ENCODE measurements at places on chromosomes 6 and 20.

- no peak for DNase-seq
Observed at GRCh38 chr20:48728042-48728825, 99.6 kb downstream of the PREX1 start.

DNA sequence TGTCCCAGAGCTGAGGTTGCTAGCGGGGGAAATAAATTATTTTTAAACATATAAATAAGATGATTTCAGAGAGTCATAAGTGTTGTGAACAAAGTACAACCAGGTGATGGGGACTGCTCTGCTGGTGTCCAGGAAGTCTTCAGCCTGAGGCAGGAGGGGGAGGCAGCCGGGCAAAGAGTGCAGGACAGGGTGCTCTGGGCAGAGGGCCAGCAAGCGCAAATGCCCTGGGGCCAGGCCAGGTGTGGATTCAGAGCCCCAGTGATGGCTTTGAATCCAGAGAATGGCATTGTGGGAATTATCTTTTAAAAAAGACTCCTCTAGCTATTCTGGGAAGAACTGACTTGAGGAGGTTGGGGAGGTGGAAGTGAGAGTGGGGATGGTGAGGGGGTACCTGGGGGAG, 1.6 kb downstream of the CLPSL1 start:
- DNase-seq: no peak

DNA sequence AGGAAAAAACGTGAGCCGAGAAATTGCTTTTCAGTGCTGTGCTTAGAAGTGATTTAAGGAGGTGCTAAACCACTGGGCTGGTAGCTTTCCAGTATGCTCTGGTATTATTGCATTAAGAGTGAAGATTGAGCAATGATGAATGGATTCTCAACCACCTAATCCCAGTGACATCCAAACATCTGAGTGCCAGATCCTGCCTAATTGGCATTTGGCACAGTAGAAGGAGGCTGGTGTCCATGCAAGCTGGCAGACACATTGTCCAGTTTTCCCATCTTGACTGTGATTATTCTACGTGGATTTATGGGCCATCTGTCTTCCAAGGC, 398.0 kb upstream of the PLCB4 start:
- DNase-seq: peak; percentile 91

- DNase-seq: no peak
Observed at GRCh38 chr6:133983099-133983939, 30.3 kb downstream of the TBPL1 start.

DNA sequence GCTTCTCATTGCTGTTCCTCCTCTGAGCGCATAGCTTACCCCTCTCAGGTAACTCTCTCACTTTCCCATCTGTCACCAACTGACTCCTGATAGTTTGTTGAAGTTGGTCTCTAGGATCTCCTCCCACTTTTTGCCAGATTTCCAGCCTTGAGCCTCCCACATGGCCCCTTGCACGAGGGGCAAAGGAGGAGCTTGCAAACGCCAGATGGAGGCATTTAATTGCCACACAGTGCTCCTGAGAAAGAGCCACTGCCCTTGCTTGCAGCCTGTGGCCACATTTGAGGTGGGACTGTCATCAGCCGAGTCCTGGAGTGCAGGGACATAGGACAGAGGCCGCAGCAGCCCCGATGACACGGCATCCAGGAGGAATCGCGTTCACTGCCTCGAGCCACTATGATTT, 348.7 kb downstream of the SMOC2 start:
- DNase-seq: no peak

GRCh38 chr20:10853176-10853575, 179.4 kb upstream of the JAG1 start:
- DNase-seq: no peak

- no peak for DNase-seq
Observed at GRCh38 chr20:52279706-52280105, 88.1 kb upstream of the ZFP64 start.

- no peak for DNase-seq
Observed at GRCh38 chr20:60288945-60289344, 330.7 kb downstream of the CDH26 start.

GRCh38 chr6:10202581-10202980, 212.3 kb downstream of the TFAP2A start:
- no peak for DNase-seq

DNA sequence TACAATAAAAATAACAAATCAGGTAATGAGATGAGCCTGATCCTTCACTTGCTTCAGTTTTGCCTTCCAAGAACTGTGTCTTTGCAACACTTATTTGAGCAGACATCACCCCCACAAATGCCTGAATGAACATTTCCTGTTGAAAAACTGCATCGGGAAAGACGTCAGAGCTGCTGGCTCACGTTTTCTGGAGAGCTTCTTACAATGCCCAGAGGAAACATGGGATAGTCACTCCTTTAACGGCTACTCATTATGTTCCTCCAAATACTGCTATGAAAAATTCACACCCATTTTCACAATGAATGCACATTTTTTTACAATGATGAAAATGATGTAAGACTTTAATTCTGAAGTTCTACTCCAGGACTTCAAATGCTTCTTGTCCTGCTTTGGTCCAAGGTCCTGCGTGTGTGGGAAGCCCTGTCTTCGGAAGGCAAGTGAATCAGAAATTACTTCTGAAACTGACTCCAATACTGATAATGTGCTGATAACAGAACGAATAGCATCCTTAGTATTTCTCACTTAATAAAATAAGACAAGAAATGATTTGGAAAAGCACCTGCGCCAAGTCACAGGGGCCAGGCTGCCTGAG, 238.0 kb downstream of the ANKRD60 start:
- peak; percentile 66 for DNase-seq

GRCh38 chr6:116465246-116465645, 4.1 kb downstream of the CALHM6 start:
- DNase-seq: no peak

- DNase-seq: no peak
Observed at GRCh38 chr6:33392595-33392948, 949 bp downstream of the KIFC1 start.

DNA sequence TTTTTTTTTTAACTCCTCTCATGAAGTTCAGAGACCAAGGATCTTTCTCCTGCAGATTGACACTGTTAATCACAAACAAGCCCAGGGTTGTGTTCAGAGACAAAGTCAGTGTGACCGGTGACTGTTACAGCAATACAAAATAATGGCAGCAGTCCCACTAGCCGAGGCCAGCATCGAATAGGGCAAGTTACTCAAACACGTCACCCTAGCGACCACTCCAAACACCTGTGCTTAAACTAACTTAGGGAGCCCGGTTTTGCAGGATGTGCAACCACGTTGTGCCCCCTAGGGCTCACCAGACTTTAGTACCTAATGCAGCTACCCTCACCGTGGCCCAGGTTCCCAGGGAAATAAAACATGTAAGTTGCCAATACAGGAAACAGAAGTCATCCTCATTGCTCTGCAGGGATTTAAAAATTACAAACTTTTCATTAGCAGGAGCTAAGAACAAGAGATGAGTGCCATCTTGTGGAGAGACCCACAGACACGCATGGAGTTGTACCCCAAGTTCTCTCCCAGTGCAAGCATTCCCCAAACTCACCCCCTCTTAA, 38.1 kb downstream of the FAM50B start:
- no peak for DNase-seq

DNA sequence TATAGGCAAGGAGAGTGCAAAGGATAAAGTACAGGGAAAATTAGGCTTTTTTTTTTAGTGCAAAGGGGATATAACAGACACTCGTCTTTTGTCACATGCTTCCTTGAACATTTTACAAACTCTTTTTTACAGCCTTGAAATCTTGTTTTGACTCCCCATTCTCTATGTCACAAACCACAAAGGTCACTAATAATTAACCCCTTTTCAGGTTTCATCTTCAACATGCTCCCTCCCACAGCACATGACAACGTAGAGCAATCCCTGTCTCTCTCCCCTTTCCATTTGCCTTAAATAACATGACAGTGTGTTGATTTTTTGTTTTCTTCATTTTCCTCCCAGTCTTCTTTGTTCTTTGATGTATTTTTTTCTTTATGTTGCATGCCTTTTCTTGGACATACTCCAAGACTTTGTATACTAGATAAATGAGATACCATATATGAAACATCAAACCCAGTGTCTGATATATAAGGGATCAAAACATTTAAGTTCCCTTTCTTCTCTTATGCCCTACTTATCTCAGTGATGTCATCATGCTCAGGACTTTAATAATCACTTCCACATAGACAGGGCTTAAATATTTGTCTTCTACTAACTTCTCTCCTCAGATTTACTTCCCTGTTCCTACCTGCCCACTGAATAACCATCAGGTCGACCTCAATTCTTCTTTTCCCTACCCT, 378.7 kb upstream of the HSF2 start:
- DNase-seq: no peak

DNA sequence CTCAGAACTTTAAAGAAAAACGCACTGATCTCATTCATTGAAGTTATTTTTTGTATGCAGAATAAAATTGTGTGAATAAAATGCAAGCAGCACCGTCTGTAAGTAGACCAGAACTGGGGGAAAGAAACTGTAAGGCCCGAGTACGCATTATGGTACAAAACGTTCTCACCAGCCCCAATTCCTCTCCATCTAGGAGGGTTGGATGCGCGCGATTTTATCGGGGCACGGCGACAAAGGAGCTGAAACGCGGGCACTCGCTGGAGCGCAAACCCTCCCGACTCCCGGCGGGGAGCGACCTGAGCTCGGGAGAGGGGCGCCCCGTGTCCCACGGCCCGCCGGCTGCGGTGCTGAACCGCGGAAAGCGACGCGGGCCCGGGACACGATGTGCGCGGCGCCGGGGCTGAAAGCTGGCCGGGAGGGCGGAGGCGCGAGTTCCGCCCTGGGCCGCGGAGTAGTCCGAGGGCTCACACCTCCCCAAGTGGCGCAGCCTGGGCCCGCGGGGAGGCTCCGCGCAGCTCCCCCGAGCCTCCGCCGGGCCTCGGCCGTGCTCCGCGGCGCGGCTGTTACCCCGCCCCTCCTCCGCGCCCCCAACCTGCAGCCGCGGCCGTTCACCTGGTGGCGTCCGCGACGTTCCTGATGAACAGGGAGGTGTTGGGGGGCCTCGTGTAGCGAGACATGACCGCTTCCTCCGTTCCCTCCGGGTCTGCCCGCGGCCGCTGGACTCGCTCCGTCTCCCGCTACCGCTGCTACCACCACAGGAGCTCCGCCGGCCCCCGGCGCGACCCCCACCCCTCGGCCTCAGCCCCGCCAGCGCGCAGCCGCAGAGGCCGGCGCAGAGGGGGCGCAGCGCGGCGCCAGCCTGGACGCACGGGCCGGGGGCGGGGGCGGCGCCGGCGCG, at the start of gene SRSF12:
SRSF12 (minus strand) TSS at position 861 of the 898 bp plus-strand sequence; CDS start at position 677, 184 bp downstream.
- no peak for DNase-seq

- peak; percentile 94 for DNase-seq
Observed at GRCh38 chr6:1479095-1479494, 89.7 kb downstream of the FOXF2 start.

DNA sequence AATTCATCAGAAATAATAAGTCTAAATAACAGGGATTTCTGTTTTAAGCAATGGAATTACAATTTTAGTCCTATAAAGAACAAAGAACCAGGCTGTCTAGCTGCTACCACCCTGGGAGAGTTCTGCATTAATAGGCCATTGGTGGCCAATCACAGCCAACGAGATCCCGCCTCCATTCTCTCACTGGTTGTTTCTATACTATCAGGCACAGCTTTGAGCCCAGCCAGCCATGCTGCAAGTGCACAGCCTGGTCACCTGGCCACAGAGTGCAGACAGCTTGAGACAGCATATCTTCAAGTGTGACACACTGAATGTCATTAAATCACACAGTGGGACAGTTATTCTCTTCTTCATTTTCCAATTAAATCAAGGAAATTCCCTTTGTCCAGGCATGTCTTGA, 16.1 kb upstream of the RAB22A start:
- DNase-seq: no peak

GRCh38 chr6:81929828-81930227, 177.3 kb upstream of the TENT5A start:
- DNase-seq: no peak

DNA sequence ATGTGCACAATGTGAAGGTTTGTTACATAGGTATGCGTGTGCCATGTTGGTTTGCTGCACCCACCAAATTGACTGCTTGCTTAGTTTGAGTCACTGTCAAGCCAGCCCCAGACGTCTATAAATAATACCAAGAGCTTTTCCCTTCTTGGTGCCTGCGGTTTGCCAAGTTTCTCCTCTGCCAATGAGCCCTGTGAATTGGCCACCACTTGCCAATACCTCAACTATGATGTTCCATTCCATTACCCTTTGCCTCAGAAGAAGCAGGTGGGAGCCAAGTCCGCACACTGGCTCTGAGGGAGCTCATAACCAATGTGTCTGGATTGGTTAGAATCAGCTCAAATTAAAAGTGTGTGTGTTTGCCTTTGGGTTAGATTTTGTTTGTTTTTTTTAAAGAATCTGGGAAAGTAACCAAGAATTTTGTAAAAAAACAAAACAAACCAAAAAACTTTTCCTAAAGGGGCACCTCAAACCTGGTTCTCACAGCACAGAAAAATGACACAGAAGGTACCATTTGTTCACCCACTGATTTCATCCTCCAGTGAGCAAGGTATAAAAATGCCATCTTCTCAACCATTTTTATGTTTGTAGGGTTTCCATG, 244.7 kb upstream of the PRND start:
- DNase-seq: no peak

DNA sequence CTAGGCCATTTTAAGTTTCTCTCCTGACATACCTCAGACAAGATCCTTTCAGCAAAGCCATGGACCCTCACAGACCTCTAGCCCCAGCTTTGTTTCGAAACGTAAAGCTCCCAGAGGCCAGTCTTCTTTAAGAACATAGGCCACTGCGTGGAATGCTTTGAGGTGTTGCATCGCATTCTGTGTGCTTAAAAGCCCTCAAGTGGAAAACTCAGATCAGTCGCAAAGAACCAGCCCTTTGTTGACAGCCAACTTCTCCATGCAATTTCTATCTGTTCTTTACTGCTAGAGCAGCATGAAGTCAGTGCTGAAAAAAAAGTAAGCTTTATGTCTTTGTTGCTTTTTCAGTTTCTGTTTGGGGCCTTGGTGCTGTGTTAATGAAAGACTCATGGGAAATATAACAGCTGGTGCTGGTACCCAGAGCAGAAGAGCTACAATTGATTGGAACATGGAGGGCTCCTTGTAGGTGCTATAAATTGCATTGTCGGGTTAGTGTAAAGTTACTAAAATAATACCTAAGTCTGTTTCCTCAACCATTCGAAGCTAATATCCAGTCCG, 142.6 kb downstream of the MAP3K7 start:
- DNase-seq: no peak

- DNase-seq: no peak
Observed at GRCh38 chr20:815914-816606, 17.5 kb upstream of the FAM110A start.

GRCh38 chr6:4903751-4904370, 100.0 kb downstream of the RPP40 start:
- no peak for DNase-seq

DNA sequence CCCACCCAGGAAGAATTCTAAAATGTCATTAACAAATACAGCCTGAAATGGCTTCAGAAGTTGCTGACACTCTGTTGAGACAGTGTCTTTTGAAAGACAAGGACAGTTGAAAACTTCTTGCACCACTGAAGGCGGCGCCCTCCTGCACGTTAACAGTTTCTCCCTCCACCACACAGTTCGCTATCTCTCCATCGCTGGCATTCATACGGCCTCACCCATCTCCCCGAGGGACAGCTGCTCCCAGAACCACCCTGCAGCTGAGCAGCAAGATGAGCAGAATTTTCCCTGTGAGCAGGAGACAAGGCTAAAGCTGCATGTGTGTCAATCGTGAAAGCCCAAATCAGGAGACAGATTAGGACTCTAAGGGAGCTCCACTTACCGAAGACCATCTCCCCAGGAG, 113.3 kb downstream of the LY86 start:
- DNase-seq: no peak

- DNase-seq: no peak
Observed at GRCh38 chr20:62489186-62489931, 13.6 kb upstream of the GATA5 start.

- no peak for DNase-seq
Observed at GRCh38 chr6:71262914-71263313, 25.7 kb upstream of the OGFRL1 start.

- no peak for DNase-seq
Observed at GRCh38 chr20:36555248-36555647, 13.9 kb downstream of the MYL9 start.

Data from GM04503 (cell line).